ENCODE measurements at places on chromosomes 11 and 22.

- no peak for DNase-seq
These were observed 71.7 kb downstream of the RPS6KA4 start for GRCh38 chr11:64430645-64431044.

- no peak for DNase-seq
These were observed 290.0 kb upstream of the CHORDC1 start for GRCh38 chr11:90512846-90513245.

GRCh38 chr11:35289821-35290220 lies 129.5 kb downstream of the SLC1A2 start:
- DNase-seq = no peak

GRCh38 chr11:47369676-47370075 lies 8.7 kb downstream of the SPI1 start:
- DNase-seq = no peak

DNA sequence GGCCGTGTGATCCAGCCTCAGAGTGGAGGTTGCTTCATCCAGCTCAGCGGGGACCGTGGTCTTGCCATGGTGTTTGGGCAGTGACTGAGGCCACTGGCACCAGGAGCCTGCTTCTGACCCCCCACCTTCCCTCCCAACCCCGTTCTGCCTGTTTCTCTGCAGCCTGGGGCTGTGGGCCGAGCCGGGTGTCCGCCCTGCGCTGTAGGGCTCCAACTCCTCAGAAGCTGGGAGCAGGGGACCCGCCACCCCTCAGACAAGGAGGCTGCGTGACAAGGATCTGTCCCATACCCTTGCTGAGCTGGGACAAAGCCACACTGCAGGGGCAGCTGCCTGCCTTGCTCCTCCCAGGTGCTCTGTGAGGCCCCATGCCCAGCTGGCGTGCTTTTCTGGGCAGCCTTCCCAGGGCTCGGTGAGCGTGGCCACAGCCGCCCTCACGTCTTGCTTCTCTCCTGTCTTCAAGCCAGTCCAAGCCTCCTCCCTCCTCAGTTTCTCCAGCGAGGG lies 11.7 kb upstream of the ARFGAP3 start:
- DNase-seq = no peak

DNA sequence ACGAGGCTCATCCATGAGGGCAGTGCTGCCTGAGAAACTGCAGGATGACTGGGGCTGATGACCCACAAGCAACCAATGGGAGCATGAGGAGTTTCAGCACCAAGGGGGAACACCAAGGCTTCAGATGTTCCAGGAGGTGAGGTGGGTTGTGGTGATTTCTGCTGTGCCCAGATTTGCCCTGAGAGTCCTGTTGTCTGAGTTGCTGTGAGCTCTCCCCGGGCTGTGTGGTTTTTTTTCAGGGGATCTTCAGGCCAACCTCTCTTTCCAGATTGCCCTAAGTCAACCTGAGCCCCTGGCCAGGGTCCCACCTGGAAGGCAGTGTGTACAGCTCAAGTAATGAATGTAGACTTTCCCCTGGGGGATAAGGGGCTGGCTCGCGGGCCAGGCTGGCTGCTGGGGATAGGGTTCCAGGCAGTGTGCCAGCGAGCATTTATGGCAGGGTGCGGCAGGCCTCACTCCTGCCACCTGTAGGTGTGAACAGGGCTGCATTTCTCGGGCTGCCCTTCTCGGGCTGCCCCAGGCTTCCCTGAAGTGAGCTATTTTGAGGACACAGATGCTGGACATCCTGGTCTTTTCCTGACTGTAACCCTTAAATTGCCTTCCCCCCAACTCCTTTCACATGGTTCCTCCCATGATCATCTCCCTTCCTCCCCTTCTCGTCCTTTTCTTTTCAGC lies 9.8 kb downstream of the SLC22A6 start:
- DNase-seq = no peak

All from stimulated activated CD8-positive, alpha-beta memory T cell treated with anti-CD3 and anti-CD28 coated beads, Interleukin-15, amount 100 ng/mL, for 24 hours (primary cell).